ENCODE measurements at places on chromosomes 4 and X.

DNA sequence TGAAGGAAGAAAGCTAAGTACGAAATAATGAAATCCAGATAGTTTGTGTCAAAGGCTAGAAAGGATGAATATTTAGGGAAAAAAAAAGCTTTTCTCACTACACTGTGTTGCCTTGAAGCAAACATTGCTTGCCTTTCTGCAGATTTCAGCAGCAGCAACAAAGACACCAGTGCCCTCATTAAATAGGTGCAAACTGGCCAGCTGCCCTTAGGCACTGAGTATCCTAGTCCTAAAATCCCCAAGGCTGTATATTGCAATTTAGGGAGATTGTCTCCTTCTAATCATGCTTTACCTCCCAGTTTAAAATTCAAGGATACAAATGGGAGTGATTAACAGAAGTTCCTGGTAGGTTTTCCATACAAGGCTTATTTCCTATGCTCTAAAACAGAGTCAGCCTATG is 8.6 kb upstream of the FAT4 start:
- DNase-seq: no peak

GRCh38 chrX:40094900-40095582 is 2.7 kb downstream of the BCOR start:
- DNase-seq: no peak

- DNase-seq: no peak
Measured at GRCh38 chrX:17432158-17432557, 57.2 kb downstream of the NHS start.

DNA sequence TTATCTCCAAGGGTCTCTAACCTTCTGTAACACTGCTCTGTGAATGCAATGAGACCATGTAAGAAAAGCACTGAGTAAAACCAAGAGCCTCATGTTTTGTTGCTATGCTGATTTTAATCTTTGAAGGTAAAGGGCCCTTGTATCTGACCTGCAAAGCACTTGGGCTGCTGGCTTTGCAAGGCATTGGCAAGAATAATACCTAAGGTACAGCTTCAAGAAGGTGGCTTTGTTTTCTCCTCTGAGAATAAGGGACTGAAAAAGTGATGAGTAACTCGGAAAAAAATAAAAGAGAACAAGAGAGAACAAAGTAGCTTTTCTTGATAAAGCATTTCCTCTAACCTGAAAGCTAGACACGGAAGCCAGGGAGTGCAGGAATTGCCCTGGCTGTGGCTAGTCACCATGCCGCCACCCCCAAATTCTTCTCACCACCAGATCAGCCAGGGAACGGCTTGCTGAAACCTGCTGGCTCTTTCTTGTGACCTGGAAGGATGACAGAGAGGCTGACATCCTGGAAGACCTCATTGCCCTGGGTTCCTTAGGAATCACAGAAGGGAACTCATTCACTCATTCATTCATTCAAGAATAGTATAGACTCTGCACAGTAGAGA is 41.8 kb upstream of the HS3ST1 start:
- DNase-seq: no peak

GRCh38 chr4:170011921-170012628 is 14.1 kb downstream of the MFAP3L start:
- no peak for DNase-seq
